ENCODE measurements at places on chromosomes 3 and 15. TPM values are rescaled to one million over a fixed set of nuclear protein-coding genes. Genes with fewer than 3 reads are reported as not detected.

The GNB4 gene
- total RNA-seq: 77.6 TPM

DNA sequence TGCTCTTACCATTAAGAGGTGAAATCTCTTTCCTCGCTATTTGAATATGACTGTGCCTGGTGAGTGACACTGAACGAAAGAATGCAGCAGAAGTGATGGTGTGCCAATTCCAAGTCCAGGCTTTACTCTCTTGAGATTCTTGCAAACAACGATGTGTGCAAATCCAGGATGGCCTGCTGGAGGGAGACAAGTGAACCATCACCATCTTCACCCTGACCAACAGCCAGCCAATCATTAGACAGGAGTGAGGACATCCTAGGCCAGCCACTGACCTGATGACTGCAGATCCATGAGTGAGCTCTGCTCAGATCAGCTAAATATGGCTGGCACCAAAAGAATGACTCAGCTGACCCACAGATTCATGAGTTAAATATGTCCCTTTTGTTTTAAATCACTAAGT, 878.0 kb downstream of the PDCD6IP start:
- no peaks in the 10 kb centered on the region for H3K4me1 ChIP-seq
- peaks cover 1% of the 10 kb centered on the region for H3K27me3 ChIP-seq
- peaks cover 3% of the 10 kb centered on the region for H3K36me3 ChIP-seq
- DNase-seq: no peak

DNA sequence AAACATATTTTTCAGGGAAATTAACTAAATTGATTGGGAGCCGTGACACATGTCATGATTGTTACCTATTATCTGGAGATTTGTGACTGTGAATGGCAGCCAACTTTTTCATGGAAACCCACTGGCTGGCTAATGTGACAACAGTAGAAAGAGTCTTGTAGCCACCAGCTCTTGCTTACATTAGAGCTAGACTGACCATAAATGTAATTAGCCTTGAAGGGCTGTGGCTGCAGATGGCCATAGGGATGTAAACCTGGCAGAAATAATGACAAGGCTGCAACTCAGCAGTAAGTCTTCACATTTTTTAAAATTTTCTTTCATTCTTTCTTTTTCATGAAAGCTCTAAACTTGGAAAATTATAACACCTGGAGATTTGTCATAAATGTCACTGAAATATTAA, 168.2 kb upstream of the ROBO2 start:
- DNase-seq: no peak
- peaks cover 17% of the 10 kb centered on the region for H3K4me1 ChIP-seq
- H3K4me3 ChIP-seq: no peak overlapping the region
- H3K27me3 ChIP-seq: no peaks in the 10 kb centered on the region
- H3K36me3 ChIP-seq: no peaks in the 10 kb centered on the region
- H3K27ac ChIP-seq: no peak overlapping the region

DNA sequence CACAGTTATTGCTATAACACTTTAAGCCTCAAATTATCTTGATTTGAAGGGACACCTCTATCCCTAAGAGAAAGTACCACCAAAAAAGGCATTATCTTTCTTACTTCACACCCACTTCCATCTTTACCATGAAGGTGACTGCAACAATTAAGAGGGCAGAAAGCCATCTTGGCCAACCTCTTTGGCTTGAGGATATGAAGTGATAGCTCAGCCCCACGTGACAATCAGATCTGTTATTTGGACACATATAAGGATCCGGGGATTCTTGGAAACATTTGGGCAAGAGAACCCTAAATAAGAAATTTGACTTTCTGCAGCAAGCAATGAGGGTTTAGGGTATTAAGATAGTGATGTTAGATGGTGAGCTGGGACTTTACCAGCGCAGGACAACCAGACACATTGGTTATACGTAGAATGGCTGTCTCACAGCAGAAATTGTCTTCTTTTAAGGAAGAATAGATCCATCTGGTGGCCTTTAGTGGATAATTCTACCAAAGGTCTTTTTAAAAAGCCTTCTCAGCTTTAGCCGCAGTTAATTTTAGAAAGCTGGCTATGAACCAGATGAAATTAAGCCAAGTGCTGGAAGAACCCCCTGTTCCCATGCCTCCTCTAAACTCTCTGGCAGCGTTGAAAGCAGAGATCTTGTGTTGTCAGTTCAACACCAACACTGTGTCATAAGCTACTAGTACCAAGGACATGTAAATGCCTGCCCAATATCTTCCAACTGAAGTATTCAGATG, 12.3 kb downstream of the HCLS1 start:
- H3K27me3 ChIP-seq: no peaks in the 10 kb centered on the region
- peak overlapping the region; percentile 17 for H3K27ac ChIP-seq
- H3K36me3 ChIP-seq: no peaks in the 10 kb centered on the region
- no peak overlapping the region for H3K4me3 ChIP-seq
- no peak for DNase-seq
- H3K4me1 ChIP-seq: peaks cover 13% of the 10 kb centered on the region

DNA sequence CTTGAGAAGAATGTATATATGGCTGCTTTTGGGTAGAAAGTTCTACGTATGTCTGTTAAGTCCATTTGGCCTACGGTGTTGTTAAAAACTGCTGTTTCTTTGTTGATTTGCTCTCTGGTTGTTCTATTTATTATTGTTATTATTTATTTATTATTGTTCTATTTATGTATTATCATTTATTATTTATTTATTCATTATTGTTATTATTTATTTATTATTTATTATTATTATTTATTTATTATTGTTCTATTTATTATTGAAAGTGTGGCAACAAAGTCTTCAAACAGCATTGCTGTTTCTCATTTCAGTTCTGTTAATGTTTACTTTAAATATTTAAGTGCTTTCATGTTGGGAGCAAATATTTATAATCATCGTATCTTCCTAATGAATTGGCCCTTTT, 66.7 kb downstream of the SI start:
- DNase-seq: no peak
- no peaks in the 10 kb centered on the region for H3K4me1 ChIP-seq
- H3K36me3 ChIP-seq: no peaks in the 10 kb centered on the region
- H3K4me3 ChIP-seq: no peak overlapping the region

GRCh38 chr3:138845181-138845601, 10.5 kb upstream of the PIK3CB start:
- no peaks in the 10 kb centered on the region for H3K36me3 ChIP-seq
- H3K27ac ChIP-seq: no peak overlapping the region
- H3K4me3 ChIP-seq: no peak overlapping the region
- no peaks in the 10 kb centered on the region for H3K27me3 ChIP-seq

DNA sequence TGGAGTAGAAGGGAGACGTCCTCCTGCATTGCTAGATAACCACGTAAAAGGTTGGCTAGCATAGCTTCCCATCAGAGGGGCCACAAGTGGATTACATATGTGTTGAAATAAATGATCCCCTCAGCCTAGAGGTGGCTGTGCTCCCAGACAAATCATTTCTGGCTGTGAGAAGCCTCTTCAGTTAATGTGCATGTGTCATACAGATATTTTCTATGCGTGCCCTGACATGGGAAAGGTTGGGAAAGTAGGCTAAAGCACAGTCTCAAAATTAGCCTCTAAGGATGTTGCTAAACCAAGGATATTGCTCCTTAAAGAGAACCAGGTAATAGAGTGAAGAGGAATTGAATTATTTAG, 17.8 kb downstream of the USP3 start:
- no peaks in the 10 kb centered on the region for H3K36me3 ChIP-seq
- H3K4me1 ChIP-seq: peaks cover 68% of the 10 kb centered on the region
- no peak for DNase-seq
- no peak overlapping the region for H3K27ac ChIP-seq
- no peak overlapping the region for H3K4me3 ChIP-seq
- H3K27me3 ChIP-seq: no peaks in the 10 kb centered on the region

Data from chondrocyte (in vitro differentiated cells).